ENCODE measurements at places on chromosomes 7 and 10. TPM values are rescaled to one million over a fixed set of nuclear protein-coding genes. Genes with fewer than 3 reads are reported as not detected.

GRCh38 chr10:75865413-75866299 lies 434.2 kb downstream of the LRMDA start:
- DNase-seq: no peak

DNA sequence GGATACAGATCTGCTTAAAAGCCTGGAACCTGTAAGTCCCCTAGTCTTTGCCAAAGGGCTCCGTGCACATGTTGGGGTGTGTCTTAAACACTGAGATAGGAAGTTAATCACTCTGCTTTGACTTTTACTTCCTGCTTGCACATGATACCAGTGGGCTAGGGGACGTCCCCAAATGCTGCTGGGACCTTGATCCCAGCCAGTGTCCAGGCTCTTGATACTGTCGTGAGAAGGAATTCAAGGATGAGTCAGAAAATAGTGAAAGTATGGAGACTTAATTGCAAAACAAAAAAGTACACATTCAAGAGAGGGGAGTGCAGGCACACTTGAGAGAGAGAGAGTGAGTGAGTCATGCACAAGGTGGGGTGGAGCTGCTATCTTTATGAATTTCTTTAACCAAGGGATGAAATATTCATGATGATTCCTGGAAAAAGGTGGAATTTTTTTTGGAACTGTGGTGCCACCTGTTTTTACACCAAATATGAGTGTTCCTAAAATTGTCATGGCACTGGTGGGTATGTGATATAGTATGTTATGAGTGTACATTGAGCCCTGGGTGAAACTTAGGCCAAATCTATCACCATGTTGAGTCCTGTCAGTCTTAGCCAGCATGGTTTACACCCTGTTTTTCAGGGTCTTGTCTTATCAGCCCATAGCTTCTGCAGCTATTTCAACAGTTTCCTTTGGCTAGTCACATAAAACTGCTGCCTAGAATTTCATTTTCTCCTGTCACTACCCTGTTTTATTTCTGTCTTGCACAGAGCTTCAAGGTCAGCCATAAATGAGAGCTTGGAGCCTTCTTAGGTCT lies 88.3 kb upstream of the CYP26C1 start:
- no peak for DNase-seq

The RBP4 gene
- not detected for total RNA-seq

DNA sequence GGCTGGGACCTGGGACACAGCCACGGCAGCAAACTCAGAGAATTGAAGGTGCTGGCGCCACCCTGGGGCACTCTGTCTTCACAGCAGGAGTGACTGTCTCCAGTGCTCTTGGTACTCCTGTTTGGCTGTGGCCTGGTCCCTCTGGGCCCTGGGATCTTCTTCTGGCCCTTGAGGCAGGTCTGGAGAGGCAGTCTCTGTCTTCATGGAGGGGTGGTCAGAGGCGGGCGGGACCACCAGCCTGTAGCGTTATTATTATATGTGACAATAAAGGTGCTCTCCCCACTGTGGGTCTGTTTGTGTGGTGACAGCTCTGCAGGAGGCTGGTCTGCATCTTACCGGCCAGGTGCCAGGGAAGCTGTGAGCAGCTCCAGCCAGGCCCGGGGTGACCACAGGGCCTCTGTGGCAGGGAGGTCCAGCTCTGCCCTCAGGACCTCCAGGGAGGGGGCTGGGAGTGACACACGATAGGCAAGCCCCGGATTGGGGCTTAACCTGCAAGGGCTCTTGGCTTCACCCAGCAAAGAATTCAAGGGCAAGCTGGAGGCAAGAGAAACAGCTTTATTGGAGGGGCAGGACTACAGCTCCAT lies 70.3 kb downstream of the MYL10 start:
- DNase-seq: peak; percentile 31

The AKR1C3 gene
- 2.0 TPM for total RNA-seq

GRCh38 chr10:116740971-116741370 lies 1.4 kb downstream of the HSPA12A start:
- no peak for DNase-seq

The RAPGEF5 gene
- 0.17 TPM for total RNA-seq

The AZGP1 gene
- total RNA-seq: not detected

GRCh38 chr7:31056775-31057346 lies 4.8 kb downstream of the ADCYAP1R1 start:
- DNase-seq: no peak

The ZNF727 gene
- 0.58 TPM for total RNA-seq

DNA sequence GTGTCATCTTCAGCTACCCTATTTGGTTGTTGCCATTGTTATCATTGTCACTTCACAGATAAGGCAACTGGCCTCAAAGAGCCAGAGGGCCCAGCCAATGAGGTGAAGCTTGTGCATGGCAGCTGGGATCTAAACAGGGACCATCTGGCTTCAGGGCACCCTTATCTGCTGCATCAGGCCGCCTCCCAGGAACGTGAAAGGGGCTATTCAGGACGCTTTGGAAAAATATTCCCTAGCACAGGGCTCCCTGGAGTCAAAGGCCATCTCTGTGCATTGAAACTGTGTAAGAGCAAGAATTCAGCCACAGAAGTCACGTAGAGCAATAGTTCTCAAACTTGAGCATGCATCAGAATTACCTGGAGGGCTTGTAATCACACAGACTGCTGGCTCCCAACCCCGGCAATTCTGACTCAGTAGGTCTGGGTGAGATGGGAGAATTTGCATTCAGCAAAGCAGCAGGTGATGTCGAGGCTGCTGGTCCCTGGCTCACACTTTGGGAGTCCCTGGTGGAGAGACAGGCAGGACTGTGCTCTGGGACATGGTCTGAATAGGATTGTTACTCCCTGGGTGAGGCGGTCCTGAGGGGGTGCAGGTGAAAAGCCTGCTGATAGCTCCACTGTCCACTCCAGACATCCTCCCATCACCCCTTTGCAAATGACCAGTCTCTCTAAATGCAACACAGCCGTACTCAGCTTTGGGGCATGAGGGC lies 21.5 kb upstream of the PLEKHA1 start:
- no peak for DNase-seq

DNA sequence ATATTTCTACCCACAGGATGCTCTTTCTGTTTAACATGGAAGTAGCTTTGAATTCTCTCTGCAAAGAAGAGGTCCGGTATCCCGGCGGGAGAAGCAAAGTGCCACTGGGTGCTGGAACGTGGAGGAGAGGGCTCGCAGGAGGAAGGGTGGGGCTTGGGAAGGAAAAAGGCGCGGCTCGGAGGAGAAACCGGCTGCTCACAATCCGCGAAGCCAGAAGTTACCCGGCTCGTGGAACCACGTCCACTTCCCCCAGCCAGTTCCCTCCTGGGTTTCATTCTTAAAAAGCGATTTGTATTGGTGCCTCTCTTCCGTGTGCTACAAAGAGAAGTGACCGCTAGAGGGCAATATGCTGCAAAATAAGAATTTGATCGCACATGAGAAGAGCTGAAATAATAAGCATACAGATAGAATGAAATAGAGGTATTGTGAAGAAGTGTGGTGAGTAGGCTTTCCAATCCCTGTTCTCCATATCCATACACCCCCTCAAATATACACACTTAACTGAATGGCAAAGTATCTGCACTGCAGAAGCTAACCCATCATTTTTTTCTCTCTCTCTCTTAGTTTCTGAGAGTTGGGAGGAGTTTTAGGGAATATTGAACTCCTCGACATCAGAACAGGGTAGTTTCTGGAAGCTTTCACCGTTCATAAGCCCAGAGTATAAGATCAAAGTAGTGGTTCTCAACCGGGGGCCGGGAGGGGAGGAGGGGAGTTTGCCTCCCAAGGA lies 31.1 kb downstream of the TRIL start:
- DNase-seq: peak; percentile 17

Data from CD4-positive, alpha-beta T cell (primary cell).